NCI-H510A (cell line): ENCODE measurements at places on chromosomes 3 and 15.

DNA sequence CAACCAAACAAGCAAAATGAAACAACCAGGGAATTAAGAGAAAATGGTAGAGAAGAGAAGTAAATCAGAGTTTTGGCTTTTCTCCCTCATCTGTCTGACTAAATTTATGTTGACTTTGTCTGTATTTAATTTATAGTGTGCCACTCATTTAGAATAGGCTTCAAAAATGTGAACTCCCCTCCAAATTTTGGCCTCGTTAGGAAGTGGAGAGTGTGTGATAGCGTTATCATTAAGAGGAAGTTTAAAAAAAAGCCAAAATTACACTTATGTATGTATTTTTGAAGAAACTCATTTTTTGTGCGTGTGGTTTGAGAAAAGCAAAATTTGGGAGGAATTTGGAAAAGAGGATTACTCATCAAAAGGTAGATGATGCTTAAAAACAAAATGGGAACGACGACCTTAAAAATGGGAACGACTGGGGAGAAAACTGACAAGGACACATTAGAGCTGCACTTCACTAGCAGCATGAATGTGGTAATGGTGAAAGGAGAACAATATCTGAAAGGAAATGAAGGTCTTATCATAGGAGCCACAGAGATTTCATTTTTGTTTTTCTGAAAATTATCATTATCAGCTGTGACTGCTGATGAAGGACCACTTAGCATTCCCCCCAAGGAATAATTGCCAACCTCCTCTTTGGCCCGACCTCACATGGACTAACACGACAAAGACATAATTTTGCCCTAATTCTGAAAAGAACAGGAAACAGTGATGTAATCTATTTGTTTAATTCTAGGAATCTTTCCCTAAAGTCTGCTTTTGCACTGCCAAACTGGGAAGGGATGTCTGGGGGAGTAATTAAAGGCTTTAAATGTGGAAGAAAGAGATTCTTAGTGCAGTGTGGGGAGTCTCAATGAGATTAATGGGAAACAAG is 163.2 kb upstream of the P2RY1 start:
- no peak for DNase-seq

GRCh38 chr3:107524326-107524840 is 1.6 kb downstream of the BBX start:
- DNase-seq = no peak

GRCh38 chr3:113141543-113141942 is 69.8 kb upstream of the BOC start:
- no peak for DNase-seq

DNA sequence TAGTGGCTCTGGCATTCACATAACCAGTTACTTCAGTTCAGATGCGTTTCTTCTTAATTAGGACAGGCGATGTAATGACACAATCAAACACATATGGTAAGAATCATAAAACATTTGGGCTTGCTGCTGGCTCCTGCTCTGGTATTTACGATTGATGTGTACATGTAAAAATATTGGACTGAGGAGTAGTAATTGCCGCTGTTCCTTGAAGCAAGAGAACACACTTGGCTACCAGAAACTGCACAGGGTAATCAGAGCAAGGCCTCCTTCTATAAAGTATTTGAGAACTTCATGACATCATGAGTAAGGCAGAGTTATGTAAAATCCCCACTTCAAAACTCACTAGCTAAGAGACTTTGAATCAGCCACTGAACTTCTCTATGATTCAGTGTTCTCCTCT is 158.1 kb downstream of the SSR3 start:
- DNase-seq = no peak

DNA sequence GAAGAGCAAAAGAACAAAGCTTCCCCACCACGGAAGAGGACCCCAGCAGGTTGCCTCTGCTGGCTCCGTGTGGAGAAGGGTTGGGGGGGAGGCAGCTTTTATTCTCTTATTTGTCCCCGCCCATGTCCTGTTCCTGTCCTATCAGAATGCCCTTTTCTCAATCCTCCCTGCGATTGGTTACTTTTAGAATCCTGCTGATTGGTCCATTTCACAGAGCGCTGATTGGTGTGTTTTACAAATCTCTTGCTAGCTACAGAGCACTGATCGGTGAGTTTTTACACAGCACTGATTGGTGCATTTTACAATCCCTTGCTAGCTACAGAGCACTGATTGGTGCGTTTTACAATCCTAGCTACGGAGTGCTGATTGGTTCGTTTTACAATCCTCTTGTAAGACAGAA is 100.6 kb upstream of the KLF13 start:
- DNase-seq = no peak

DNA sequence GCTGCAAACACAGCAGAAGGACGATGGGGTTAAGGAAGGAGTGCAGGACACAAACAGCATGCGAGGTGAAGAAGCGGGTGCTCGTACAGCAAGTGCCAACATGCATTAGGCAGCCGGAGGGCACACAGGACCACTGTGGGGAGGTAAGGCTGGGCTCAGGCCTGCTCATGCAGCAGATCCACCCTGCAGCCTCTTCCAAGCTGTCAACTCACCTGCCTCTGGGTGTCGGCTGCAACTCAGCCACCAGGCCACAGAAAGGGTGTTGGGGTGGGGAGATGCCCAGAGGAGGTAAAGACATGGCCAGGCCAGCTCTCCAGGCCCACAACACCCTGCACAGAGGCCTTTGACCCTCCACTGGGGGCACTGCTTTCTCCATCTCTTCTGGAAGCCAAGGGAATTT is 44.2 kb downstream of the TGM4 start:
- no peak for DNase-seq
